GM12864 (cell line): ENCODE measurements at places on chromosomes 5 and 9.

- DNase-seq = no peak
Observed at GRCh38 chr9:107960916-107961315, 471.3 kb upstream of the KLF4 start.

- DNase-seq = no peak
Observed at GRCh38 chr5:66538531-66538930, 57.7 kb upstream of the MAST4 start.

- DNase-seq = no peak
Observed at GRCh38 chr5:56829137-56829908, 14.0 kb downstream of the MAP3K1 start.

DNA sequence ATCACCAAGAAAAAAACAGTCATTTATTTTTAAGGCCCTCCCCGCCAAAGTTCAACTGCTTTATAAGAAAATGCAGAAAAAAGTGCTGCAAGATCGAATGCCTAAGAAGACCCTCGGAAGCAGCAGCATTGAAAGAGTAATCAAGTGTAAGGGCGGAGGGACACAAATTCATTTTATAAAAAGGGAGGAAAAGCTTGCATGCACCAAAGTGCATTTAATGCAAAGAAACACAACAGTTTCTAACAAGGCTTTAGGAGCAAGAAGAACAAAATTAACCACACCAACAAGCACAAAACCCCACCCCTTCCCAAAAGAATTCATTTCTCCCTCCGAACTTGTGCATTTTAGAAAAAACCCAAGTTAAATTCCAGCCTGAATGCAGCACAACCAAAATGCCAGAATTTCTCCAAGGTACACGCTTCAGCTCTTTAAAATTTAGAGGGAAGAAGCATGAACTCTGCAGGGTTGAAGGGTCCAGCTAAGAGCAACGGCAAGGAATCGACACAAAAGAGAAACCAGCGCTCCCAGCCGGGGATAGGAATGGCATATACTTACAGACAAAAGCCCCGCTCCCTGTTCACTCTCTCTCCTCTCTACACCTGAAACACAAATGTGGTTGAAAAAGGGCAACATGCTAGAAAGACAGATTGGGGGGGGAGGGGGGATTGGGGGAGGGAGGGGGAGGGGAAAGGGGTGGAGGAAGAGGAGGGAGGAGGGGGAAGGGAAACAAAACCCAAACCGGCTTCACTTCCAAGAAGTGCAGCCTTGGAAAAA lies at the start of gene NREP:
Gene NREP (minus strand): TSS at position 614 of the 774 bp plus-strand sequence. CDS start 1,422 bp downstream, outside the sequence.
- peak; percentile 27 for DNase-seq

GRCh38 chr9:23826120-23826629 lies at the start of gene ELAVL2:
TSS of gene ELAVL2 (minus strand) at chr9:23826240. CDS start at chr9:23762234, 64,006 bp downstream.
- DNase-seq = no peak

DNA sequence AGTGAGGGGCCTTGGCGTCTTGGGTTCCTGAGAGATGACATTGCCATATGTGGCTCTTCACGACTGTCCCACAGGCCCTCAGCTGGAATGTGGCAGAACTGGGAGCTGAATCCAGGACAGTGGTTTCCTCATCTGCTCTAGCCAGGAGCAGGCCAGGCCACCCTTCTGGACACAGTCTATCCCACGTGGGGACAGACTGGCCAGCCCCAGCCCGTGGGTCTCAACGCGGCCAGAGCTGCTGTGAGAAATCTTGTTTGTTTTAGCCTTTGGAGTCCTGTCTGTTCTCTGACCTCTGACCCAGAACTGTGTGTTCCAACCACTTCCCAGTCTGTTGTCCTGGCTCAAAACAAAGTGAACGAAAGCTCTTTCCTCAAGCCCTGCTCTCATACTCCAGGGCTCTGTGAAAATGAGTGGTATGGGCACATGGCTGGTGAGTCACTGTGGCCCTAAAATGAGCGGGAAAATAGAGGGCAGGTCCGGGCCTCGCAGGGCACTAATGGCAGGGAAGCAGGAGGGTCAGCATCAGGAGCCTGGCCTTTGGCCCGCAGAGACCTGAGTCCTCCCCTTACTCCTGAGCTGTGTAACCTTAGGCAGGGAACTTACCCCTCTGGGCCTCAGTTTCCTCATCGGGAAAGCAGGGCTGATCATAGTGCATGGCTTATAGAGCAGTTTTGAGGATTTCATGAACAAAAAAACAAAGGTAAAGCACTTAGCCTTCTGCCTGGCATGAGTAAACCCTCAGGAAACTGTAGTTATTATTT lies 34.8 kb upstream of the GLRX start:
- DNase-seq = no peak

DNA sequence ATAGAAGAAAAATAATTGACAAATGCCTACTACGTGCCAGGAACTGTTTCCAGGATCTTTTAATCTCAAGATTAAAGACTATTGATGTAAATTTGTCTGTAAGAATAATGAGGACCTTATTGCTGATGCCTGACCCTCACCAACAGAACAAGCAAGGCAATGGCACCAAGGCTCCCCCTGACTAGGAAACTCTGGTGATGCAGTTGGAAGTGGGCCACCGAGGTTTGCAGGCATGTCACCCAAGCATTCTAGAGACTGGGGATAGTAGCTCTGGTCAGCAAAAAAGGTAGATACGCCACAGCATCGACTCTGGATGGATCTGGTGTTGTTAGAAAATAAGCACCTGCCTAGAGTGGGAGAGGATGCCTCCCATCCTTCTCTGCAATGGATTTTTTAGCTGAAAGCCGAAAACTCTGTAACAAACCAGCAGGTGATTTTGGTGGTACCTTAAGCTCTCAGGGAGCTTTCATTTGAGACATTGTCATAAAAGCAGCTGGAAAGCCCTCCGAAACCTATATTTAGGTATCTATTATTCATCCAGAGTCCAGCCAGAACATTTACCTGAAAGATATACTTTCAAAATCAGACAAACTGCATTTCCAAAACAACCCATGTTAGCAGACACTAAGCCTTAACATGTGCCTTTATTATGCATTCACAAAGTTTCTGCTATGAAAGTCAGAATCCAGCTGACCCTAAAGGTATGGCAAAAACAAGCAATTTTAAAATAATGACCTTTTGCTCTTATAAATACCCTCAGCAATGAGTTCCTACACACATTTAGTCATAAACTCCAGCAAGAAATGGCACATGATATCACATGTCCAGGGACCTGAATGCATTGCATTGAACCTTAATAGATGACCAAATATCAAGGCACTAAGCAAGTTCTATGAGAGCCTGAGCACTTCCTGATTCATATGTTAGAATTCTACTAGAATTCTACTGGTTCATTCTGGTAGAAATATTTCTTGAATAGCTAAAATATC lies 308.4 kb downstream of the PDE4D start:
- DNase-seq = no peak

DNA sequence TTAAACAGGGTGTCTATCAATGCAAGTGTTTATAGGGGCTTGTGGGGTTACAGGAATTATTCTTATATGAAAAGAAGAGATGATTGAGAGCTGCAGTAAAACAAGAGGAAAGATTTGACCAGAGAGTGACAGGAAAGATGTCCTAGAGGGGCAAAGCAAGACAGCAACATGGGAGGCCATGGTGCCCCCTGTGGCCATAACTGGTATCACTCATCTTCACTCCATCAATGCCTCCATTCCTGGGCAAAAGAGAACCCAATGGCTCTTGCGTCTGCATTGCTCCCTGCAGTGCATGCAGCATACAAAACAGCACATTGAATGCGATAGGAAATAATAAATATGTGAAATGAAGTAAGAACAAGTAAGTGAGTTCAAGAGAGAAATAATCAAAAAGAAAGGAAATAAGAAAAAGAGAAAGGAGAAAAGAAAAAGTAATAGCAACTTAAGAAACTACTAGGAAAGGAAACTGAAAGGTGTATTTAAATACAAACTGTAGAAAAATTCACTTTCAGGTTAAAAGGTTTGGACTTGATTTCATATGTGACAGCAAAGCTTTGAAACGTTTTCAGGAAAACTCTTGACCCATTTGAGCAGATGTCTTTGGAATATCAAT lies 206.6 kb downstream of the SEMA5A start:
- DNase-seq = no peak
